ENCODE measurements at places on chromosomes 7 and 10. TPM values are rescaled to one million over a fixed set of nuclear protein-coding genes. Genes with fewer than 3 reads are reported as not detected.
A peak's percentile ranks its signal among the peaks of the same experiment; 100 is the strongest.

CAMK1D gene
- 12.2 TPM for polyA plus RNA-seq

DNA sequence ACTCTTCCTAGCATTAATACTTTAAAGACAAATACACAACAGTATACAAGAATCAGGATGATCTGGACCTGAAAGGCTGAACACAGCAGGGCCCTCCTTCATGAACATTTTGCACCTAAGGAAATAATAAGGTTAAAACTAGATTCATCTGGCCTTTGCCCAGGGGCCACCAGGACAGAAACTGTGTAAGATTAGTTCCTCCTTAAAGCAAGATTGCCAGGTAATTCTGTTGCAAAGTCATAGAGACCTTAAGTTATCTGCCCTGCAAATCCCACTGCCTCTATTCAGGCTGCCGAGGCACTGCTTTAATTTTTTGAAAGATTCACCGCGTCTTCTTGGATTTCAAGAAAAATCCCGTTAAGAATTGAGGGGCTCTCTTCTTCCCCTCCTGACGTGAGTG, 1.6 kb upstream of the KIAA1217 start:
- no peak overlapping the region for H3K27ac ChIP-seq
- no peak overlapping the region for H3K4me3 ChIP-seq
- no peaks in the 10 kb centered on the region for H3K36me3 ChIP-seq

GRCh38 chr7:14197280-14197679, 207.8 kb upstream of the ETV1 start:
- DNase-seq, result no peak
- no peaks in the 10 kb centered on the region for H3K4me1 ChIP-seq
- no peak overlapping the region for H3K4me3 ChIP-seq
- H3K27ac ChIP-seq, result no peak overlapping the region

DNA sequence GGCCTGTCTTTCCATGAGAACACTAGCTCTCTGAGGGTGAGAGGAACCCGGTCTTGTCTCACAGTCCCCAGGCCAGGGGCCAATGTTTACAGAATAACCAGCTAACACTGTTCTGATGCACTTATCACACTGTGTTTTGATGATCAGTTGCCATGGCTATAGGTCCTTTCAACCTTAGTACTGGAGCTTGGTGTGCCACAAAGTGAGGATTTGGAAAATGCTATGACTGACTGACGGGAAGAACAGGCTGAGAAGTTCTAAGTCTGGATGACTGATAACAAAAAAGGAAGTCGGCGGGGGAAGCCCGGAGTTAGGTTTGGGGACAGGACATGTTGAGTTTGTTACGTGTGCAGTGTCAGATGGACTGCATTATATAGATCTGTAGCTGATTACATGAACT, 141.8 kb downstream of the CTTNBP2 start:
- no peaks in the 10 kb centered on the region for H3K36me3 ChIP-seq
- H3K27ac ChIP-seq, result no peak overlapping the region
- no peaks in the 10 kb centered on the region for H3K4me1 ChIP-seq
- no peak overlapping the region for H3K4me3 ChIP-seq

FOXI2 gene
- polyA plus RNA-seq, result not detected

ADCY1 gene
- polyA plus RNA-seq, result not detected

GRCh38 chr7:127250312-127251035, 2.3 kb downstream of the GRM8 start:
- H3K4me3 ChIP-seq, result peak overlapping the region; percentile 47
- H3K4me1 ChIP-seq, result peaks cover 30% of the 10 kb centered on the region
- no peak overlapping the region for H3K27ac ChIP-seq

- no peak overlapping the region for H3K4me3 ChIP-seq
- H3K27me3 ChIP-seq, result peaks cover 11% of the 10 kb centered on the region
- no peaks in the 10 kb centered on the region for H3K36me3 ChIP-seq
- H3K4me1 ChIP-seq, result no peaks in the 10 kb centered on the region
These were observed 52.3 kb downstream of the HECW1 start for GRCh38 chr7:43164757-43165156.

- H3K4me1 ChIP-seq, result peaks cover 8% of the 10 kb centered on the region
- no peak for DNase-seq
- peak overlapping the region; percentile 81 for H3K4me3 ChIP-seq
- no peaks in the 10 kb centered on the region for H3K27me3 ChIP-seq
These were observed 58.1 kb downstream of the CAV1 start for GRCh38 chr7:116582806-116583444.

GRCh38 chr10:91742229-91742628, 56.0 kb upstream of the TNKS2 start:
- H3K4me3 ChIP-seq, result no peak overlapping the region
- no peaks in the 10 kb centered on the region for H3K4me1 ChIP-seq
- H3K27me3 ChIP-seq, result peaks cover 49% of the 10 kb centered on the region

DOCK1 gene
- not detected for polyA plus RNA-seq

DNA sequence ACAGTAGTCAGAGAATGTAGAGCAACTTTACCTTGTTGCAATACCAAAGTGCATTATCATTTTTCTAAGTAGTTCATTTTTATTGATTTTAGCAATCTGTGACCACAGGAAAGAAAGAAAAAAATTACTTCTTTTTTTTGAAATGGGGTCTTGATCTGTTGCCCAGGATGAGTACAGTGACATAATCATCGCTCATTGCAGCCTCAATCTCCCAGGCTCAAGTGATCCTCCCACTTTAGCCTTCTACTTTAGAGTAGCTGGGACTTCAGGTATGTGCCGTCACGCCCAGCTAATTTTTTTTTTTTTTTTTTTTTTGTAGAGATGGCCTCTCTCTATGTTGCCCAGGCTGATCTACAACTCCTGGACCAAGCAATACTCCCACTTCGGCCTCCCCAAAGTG, 11.4 kb upstream of the OAT start:
- no peak overlapping the region for H3K27ac ChIP-seq
- peaks cover 44% of the 10 kb centered on the region for H3K27me3 ChIP-seq
- H3K4me3 ChIP-seq, result no peak overlapping the region
- H3K36me3 ChIP-seq, result no peaks in the 10 kb centered on the region

DNA sequence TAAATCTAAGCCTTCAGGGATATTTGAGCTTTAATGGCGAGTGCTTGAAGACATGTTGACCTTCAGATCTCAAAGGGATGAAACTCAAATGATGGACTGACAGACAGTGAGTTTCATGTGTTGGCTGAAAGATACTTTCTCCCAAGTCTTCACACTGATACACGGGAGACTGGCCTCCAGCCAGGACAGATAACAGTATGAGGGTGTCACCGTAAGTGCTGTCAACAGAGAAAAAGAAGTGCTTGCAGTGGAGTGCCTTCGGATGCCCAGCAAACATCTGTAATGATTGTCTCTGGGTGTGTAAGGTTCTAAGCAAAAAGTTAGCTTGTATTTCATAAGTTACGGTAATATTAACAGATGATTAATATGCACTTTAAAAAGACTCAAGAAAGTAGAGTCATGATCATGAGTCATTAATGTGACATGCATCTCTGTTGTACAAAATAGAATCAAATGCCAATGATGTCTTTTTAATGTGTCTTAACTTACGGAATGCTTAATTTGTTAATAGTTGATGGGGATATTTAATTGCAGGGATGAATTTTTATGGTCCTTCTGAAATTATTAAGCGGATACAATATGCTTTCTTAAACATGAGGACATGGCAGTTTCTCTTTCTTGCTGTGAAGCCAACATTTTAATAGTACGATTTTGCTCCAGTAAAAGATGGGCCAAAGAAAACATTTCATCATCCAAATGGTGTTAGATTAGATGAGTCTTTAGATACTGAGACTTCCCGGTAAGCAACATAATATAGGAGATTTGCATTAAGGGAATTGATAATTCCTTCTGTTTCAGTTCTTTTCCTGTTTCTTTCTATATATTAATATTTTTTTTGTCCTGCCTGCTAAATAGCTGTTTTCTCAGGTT, 292.5 kb downstream of the GALNT17 start:
- no peaks in the 10 kb centered on the region for H3K27me3 ChIP-seq
- no peaks in the 10 kb centered on the region for H3K36me3 ChIP-seq
- no peak overlapping the region for H3K27ac ChIP-seq
- DNase-seq, result no peak

GRCh38 chr7:11706666-11707605, 125.1 kb downstream of the THSD7A start:
- no peak overlapping the region for H3K4me3 ChIP-seq
- DNase-seq, result no peak
- no peaks in the 10 kb centered on the region for H3K36me3 ChIP-seq
- no peak overlapping the region for H3K27ac ChIP-seq
- no peaks in the 10 kb centered on the region for H3K4me1 ChIP-seq

DNA sequence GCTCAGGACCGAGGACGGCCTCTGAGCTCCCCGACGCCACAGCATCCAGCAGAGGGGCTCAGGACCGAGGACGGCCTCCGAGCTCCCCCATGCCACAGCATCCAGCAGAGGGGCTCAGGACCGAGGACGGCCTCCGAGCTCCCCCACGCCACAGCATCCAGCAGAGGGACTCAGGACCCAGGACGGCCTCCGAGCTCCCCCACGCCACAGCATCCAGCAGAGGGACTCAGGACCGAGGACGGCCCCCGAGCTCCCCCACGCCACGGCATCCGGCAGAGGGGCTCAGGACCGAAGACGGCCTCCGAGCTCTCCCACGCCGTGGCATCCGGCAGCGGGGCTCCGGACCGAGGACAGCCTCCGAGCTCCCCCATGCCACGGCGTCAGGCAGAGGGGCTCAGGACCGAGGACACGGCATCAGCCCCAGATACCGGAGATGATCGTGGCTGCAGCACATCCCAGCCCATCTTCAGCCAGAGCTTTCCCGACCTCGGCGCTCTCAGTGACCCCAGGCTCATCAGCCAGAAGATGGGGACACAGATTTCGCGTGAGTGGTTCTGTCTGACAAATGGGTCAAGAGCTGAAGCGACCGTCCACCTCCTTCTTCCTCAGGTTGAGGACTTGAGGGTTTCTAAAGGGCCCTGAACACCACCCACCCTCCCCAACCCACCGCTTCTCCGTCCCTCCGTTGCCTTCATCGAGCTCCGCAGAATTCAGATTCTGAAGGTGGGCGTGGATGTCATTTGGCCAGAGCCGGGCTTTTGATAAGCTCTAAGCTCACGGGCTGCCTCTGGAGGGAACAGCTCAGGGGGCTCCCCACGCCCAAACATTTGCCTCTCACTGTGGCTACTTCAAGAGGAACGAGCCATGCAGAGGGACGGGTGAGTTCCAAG, 55.8 kb upstream of the DNAAF5 start:
- H3K4me1 ChIP-seq, result no peaks in the 10 kb centered on the region
- no peak overlapping the region for H3K4me3 ChIP-seq
- no peaks in the 10 kb centered on the region for H3K36me3 ChIP-seq

DNA sequence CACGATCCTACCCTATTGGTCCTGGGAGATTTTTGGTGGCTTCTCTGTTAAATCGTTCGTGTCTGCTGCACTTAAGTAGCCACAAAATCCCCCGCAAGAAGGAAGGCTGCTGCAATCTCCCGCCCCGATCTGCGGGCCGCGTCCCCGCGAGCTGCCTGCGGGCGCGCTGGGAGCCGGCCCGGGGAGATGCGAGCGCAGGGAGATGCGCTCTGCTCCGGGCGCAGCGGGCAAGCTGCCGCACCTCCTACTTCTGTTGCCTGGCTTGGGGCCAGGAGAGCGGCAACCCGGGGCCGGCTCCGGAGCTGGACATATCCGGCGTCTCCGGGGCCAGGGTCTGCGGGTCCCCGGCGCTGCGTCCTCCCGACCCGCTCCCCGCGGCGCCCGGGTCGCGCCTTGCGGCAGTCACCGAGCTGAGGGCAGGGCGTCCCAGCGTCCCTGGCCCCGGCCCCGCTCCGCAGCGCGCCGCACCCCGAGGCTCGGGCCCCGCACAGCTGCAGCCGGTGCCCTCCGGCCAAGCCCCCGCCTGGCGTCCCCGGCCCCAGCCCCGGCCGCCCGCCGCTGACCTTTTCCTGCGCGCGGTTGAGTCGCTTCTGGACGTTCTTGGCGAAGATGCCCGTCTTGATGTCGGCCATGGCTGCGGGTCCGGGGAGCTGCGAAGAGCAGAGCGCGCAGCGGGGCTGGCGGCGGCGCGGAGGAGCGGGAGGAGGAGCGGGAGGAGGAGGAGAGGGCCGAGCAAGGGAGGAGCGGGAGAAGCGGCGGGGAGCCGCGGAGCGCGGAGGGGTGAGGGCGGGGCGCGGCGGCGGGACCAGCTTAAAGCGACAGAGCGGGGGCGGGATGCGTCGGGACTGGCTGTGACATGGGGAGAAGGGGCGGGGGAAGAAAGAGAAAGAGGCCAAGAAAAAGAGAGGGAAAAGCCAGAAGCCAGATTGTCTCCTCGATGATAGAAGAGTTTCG, at the start of gene AMPH:
AMPH (minus strand) TSS at position 654 of the 954 bp plus-strand sequence; CDS start at position 632, 22 bp downstream.
- peaks cover 72% of the 10 kb centered on the region for H3K27me3 ChIP-seq
- DNase-seq, result no peak
- H3K36me3 ChIP-seq, result no peaks in the 10 kb centered on the region
- peaks cover 4% of the 10 kb centered on the region for H3K4me1 ChIP-seq
- peak within 1 kb of the TSS; percentile 69 for H3K4me3 ChIP-seq
- H3K27ac ChIP-seq, result no peak within 1 kb of the TSS

Measured in naive B cell (primary cell).